Psoas muscle (tissue), 8 donors: ENCODE measurements at places on chromosomes 11 and 22. TPM values are rescaled to one million over a fixed set of nuclear protein-coding genes. Genes with fewer than 3 reads are reported as not detected.

DNA sequence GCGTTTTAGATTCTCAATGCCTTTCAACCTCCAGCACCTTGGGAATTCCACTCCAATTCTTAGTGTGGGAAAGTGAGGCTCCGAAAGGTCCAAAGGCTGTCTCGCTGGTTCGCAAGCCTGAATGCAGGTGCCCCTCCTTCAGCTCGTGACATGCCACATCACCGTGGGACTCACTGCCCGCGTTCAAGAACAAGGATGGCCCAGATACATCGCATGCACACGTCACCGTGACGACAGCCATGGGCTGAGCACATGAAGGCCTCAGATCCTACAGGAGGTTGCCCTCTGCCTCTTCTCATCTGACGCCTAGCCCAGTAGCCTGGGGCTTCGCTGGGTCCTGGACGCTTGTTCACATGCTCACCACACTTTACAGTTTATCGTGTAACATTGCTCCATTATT, 4.4 kb upstream of the LINC01488 start:
- peak; percentile 7 for DNase-seq

LARGE2 gene
- polyA plus RNA-seq, result 0.13 TPM

- DNase-seq, result no peak
Measured at GRCh38 chr11:46072172-46072964, 48.9 kb downstream of the PHF21A start.

NLRP6 gene
- polyA plus RNA-seq, result 0.03 TPM

- DNase-seq, result no peak
Measured at GRCh38 chr11:86291466-86292262, 10.4 kb upstream of the HIKESHI start.

- DNase-seq, result no peak
Measured at GRCh38 chr11:65087216-65087615, 3.2 kb downstream of the ZFPL1 start.
